ENCODE measurements at places on chromosomes 5 and 9.
A peak's percentile ranks its signal among the peaks of the same experiment; 100 is the strongest.

DNA sequence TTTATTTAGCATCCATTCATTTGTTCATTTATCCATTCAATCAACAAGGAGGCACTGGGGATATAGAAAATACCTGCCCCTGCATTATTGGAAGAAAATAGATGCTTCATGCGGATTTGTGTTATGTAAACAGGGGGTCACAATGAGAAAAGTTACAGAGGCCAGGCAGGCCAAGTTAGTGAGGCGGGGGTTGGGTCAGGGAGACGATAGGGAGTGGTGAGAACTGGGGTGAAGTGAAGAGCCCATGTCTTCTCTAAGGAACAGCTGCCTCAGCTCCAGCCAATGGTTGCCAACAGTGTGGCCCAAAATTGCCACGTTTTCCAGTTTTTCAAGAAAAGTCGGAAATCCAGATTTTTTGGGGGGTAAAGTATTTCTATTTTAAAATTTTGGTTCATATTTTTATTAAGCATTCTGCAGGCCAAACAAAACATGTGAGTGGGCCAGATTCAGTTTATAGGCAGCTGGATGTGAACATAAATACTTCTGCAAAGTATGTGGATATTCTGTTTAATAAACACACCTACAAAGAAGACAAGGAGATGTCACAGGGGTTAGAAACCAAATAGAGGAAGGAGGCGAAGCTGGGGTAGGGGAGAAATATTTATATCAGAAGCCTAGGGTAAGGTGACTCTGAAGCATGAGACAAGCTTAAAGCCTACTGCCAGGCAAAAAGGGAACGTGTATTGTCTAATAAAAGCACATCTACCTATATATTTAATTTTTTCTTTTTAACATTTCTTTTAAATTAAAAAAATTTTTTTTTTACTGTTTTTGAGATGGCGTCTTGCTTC is 44.0 kb downstream of the ALG2 start:
- no peak for DNase-seq

DNA sequence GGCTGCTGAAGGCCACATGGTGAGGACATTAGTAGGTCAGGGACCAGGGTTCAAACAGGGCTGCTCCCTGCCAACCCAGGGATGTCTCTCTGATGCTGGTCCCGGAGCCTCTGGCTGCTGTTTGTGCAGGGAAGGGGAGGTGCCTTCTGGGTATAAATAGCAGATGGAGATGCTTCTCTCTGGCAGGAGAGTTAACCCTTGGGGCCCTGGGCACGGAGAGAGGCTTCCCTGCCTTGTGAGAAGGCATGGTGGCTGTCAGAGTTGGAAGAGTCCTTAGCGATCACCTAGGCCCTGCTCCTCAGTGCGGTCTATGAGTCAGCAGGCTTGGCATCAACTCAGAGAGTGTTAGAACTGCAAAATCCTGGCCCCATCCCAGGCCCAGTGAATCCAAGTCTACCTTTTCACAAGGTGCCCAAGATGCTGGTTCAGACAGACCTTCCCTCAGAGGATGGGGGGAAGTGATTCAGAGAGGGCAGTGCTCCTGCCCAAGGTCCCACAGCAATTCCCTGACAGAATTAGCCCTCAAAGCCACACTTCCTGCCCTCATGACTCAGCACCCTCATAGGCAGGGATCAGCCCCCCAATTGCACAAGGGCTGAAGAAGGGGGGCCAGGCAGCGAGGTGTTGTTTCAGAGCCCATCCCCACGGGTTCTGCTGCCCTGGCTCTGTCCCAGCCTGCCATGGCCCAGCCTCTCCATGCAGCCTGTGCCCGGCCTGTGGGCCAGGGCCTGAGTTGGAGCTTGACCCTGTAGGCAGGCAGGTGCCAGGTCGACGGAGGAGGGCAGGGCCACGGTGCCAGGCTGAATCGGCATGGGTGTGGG is 25.6 kb downstream of the CAMK2A start:
- no peak for DNase-seq

DNA sequence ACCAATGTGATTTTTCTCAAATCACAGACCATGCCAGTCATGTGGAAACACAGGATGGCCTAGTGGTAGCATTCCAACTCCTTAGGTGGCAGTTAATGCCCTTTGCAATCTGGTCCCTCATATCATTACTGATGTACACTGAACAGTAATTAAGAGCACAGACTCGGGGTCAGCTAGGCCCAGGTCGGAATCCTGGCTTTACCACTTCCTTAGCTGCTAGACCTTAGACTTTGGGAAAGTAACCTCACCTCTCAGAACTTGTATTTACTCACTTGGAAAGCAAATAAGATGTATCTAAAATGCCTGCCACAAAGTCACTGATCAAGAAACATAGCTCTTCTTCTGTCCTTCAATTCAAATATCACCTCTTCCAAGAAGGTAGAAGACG is 112.8 kb downstream of the MAPKAP1 start:
- no peak for DNase-seq

- no peak for DNase-seq
These were observed 12.9 kb downstream of the GRXCR2 start for GRCh38 chr5:145859897-145860296.

- no peak for DNase-seq
These were observed 67.4 kb downstream of the VCAN start for GRCh38 chr5:83538786-83539462.

- peak; percentile 23 for DNase-seq
These were observed 29.3 kb downstream of the PLAC8L1 start for GRCh38 chr5:146076028-146076427.

GRCh38 chr5:96919754-96920197 is 16.1 kb upstream of the LNPEP start:
- DNase-seq, result no peak

DNA sequence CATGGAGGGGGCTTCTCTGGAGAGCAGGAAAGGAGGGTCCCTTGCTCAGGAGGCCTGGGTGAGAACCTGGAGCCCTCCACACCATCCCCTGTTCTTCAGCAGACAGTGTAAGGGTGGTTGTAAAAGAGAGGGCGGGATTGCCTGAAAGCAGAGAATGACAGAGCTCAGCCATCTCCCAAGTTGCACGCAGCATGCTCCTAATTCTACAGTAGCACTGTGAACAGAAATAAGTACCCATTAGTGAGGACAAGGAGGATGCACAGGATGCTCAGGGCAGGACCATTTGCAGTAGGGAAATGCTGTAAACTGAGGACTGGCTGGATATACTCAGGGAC is 8.4 kb downstream of the CCDC69 start:
- DNase-seq, result no peak

GRCh38 chr5:13771011-13771571 is 173.4 kb downstream of the DNAH5 start:
- no peak for DNase-seq

DNA sequence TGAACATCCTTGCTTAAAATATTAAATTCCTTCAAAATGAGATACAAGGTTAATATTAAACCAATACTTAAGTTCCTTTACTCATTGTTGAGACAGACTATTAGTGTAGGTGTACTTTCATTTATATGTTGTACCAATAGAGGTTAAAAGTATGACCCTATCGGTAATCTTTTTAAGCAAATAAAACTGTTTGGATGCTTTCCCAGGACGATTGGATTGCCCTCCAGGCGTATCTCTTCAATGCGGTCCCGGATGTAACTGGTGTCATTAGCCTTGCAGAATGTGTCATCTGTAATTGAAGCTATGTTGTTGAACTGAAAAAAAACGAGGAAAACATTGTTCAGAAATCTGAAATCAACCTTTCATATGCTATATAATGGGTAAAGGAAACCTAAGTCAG is 18.9 kb downstream of the OGN start:
- no peak for DNase-seq

DNA sequence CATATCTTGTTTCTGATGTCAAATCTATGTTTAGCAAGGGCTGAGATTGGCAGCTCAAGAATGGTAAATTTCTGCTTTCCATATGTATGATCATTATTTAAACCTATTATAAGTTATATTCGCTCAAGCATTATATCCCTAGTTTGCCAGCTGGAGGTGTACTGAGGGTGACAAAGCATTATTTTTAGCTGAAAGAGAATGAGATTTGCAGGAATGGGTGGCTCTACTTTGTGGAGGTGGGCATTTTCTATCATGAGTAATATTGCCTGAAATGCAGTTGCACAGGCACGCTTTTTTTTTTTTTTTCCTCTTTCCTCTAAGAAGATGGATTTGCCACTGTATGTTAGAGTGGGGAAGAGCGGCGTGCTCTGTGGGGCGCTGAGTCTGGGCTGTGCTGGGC is 393.8 kb downstream of the EBF1 start:
- DNase-seq, result no peak

GRCh38 chr5:37717613-37718431 is 122.0 kb downstream of the GDNF start:
- peak; percentile 87 for DNase-seq

DNA sequence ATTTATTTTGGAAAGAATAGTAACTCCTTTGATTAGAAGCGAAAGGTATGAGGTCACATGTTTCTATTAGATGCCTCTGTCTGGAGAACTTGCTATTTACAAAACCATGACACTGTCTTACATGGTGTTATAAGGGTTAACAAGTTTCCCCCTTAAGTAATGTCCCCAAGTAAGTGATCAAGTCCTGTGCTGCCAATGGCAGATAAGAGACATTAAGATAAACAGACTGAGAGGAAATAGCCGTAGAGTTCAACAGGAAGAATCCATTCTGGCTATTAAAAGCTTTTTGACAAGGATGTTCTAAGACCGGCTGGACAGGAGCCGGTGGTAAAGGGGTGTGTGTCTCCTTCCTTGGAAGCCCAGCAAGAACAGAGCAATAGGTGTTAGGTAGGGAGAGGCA is 257.5 kb downstream of the GADD45G start:
- no peak for DNase-seq

DNA sequence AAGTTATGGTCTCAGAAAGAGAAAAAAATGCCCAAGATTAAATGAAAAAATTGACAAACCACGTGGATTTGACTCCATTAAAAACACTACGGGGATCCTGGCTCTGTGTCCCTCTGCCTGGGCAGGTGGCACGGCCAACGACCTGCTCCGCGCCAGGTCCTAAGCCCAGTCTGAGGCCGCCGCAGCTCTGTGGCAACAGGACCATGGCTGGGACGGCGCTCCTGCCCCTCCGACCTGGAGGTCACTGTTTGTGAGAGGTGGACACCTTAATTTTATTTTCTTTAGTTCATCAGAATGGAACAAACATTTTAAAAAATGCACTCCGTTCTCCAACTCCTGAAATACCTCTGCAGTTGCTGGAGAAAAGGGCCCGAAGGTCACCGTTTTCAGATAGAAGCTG is 369.4 kb downstream of the CDH9 start:
- DNase-seq, result no peak

DNA sequence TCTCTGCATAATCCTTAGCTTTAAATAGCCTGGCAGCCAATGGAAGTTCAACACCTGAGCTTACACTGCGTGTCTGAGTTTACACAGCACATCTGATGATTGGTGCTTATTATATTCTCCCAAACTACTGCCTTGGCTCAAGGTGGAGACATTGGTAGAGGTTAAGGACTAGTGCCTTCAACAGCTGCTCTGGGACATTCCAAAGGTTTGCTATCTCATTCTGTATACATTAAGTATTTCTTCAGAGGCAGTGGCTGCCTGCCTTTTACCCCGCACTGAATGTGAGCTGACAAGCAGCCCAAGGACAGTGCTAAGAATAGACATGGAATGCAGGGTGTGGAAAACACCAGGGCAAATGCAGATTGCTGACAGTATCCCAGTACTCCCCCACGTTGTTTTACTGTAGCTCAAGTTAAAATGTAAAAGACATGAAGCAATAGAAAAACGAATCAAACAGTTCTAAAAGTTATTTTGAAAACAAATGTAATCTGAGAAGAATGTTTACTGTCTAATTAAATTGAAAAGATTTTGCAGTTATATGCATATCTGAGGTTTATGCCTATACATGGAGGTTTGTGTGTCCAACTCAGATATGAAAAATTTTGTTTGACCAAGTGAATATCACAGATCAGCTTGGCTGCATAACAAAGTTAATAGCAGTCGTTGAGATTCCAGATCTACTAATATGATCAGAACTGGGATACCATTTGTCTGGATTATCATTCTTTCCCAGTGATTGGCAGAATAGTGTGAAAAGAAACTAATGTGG is 1.8 kb downstream of the HSPB3 start:
- DNase-seq, result no peak

GRCh38 chr5:76582230-76583162 is 40.7 kb downstream of the F2RL2 start:
- DNase-seq, result no peak

GRCh38 chr5:45376417-45376816 is 319.8 kb downstream of the HCN1 start:
- DNase-seq, result no peak

DNA sequence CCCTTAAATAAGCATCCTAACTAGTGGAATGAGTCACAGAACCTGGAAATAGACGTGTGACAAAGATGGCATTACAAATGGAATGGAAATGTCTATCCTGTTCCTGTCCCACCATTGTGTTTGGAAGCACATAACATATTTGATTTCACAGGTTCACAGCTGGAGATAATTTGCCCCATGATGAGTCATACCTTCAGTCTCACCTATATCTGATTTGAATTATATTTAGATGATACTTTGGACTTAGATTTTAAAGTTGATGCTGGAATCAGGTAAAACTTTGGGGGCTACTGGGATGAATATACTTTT is 92.5 kb downstream of the CEMIP2 start:
- no peak for DNase-seq

DNA sequence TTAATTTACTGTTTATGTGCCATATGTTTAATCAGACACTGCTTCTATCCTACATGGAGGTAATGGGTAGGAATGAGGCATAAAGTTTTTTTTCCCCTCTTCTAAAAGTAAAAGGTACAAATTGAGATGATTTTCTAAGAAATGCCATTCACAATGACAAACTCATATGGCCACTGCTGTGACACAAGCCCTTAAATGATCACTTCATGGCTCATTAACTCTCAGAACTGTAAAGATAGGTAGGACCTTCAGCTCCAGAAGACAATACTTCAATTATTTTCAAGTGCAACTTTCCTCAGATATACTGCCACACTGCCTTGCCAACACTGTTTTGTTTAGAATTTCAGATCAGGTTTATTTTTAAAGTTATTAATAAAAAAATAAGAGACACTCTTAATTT is 362.9 kb upstream of the ZNF608 start:
- peak; percentile 25 for DNase-seq

DNA sequence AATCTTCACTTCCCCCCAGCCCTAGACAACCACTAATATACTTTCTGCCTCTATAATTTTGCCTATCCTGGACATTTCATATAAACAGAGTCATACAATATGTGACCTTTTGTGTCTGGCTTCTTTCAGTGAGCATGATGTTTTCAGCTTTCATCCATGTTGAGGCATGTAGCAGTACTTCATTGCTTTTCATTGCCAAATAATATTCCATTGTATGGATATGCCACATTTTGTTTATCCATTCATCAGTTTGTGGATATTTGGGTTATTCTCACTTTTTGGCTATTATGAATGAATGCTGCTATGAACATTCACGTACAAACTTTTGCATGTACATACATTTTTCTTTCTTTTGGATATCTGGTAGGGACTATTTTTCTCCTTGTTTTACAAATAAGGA is 49.0 kb downstream of the WWC1 start:
- DNase-seq, result no peak

- DNase-seq, result no peak
These were observed 1.9 kb upstream of the UBTD2 start for GRCh38 chr5:172285226-172286143.

GRCh38 chr9:109560470-109561132 is 62.5 kb upstream of the PTPN3 start:
- no peak for DNase-seq

GRCh38 chr5:151596828-151597539 is 5.9 kb upstream of the FAT2 start:
- no peak for DNase-seq

GRCh38 chr5:179410291-179411160 is 65.3 kb upstream of the ADAMTS2 start:
- no peak for DNase-seq

Data from NCI-H345 (cell line).